ENCODE measurements at places on chromosomes 1 and 21.

GRCh38 chr1:185539277-185539943 lies 194.8 kb upstream of the HMCN1 start:
- DNase-seq = no peak

GRCh38 chr1:10632691-10633090 lies 157.9 kb downstream of the PEX14 start:
- no peak for DNase-seq

GRCh38 chr1:147072482-147073432 lies 99.5 kb downstream of the PRKAB2 start:
- no peak for DNase-seq

DNA sequence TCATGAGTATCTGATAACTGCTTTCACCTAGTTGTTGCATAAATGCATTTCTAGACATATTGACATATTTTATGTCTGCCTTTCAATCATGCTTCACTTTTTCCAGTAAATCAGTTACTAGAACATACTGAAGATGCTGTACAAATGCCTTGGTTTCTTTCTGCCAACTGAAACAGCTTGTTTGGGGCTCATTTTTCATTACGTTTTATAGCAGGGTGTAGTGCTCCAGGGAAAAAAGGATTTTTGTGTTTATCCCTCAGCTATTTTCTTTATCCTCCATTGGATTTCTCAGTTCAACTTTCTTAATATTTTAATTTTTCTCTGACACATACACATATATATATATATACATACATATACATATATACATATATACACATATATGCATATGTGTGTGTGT lies 51.7 kb downstream of the IL23R start:
- no peak for DNase-seq

- DNase-seq = no peak
These were observed 53.8 kb downstream of the CLEC20A start for GRCh38 chr1:178442925-178443324.

DNA sequence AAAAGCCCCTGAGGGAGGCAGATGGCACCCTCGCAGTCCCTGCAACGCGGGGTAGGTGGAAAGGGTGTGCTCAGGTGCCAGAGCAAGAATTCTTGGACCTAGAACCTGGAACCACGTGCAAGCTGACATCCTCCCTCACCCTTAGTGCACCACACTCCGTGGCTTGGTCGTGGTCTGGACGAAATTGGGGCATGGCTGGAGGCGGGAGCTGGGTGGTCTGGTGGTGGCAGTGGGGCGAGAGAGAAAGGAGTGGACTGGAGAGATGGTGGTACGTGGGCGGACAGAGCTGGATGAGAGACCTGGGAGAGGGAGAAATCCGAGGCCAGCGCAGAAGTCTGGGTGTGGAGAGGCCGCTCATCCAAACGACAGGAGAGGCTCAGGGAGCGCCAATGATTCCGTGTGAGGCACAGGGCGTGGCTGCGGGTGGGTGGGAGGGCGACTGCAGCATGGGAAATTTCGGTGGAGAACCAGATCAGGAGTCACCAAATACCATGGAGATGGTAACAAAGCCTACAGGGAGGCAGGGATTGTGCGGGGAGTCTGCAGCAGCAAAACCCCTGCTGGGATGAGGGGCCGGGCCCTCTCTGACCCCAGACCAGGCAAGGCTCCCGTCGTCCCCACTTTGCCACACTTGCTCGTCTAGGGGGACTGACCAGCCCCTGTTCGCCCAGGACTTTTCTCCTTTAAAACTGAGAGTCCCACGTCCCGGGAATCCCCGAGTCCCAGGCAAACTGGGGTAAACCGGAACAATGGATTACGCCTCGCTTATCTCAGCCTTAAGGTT lies 31.9 kb downstream of the CDCP2 start:
- no peak for DNase-seq

- no peak for DNase-seq
These were observed 2.2 kb upstream of the POFUT2 start for GRCh38 chr21:45289655-45290515.

GRCh38 chr1:237814319-237814924 lies 76.3 kb downstream of the ZP4 start:
- no peak for DNase-seq

GRCh38 chr1:92795166-92795565 lies 10.3 kb upstream of the EVI5 start:
- no peak for DNase-seq

GRCh38 chr21:45305836-45306235 lies 18.1 kb upstream of the POFUT2 start:
- DNase-seq = no peak

DNA sequence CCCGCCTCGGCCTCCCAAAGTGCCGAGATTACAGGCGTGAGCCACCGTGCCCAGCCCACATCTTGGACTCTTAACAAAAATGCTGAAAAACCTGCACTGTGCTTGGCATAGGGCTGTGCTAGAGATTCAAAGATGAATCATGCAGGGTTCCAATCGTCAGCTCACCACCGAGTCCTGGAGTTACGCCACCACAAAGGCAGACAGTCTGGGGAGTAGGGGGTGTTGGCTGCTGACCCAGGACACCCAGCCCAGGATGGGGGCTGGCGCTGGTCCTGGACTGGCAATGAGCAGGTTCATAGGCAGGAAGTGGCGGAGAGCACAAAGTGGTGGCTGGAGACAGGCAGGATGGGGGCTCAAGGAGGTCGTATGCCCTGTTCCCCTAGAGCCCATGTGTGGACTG lies 16.0 kb downstream of the PSRC1 start:
- no peak for DNase-seq

- no peak for DNase-seq
These were observed 10.1 kb downstream of the SFT2D2 start for GRCh38 chr1:168235937-168236336.
